Pons (tissue), 1 donor: ENCODE measurements at places on chromosomes 4 and X.

DNA sequence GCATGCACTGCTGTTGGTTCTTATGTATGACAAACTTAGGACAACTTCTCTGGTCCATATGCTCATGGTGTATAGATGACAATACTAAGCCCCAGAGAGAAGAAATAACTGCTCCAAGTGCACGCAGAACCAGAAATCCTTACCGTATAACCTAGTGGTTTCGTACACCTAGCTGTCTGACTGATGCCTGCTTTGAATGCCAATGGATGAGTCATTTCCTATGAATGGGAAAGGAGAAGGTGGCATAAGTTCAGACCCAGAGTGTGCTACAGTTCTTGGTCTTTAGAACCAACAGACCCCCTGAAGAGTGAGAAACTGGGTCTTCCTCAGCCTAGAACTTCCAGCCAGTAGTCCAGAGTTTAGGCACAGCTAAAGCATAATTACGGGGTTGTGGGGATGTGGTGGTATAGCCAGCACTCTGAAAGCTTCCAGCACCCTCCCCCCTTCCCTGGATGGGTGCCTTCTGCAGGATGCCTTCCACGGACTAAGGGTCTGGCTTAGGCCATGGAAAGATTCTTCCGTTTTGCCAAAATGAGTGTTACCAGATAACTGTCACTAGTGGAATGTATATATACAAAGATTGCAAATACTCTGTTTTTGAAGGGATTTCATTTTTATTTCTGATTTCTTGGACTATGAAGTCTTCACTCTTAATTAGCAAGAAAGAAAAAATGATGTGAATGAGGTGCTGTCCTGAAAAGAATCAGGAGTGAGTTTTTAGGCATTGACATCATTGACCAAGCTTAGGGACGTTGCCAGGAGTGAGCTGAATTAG is 84.6 kb upstream of the PACRGL start:
- DNase-seq: no peak

GRCh38 chr4:80963051-80963450 is 67.5 kb upstream of the BMP3 start:
- no peak for DNase-seq

DNA sequence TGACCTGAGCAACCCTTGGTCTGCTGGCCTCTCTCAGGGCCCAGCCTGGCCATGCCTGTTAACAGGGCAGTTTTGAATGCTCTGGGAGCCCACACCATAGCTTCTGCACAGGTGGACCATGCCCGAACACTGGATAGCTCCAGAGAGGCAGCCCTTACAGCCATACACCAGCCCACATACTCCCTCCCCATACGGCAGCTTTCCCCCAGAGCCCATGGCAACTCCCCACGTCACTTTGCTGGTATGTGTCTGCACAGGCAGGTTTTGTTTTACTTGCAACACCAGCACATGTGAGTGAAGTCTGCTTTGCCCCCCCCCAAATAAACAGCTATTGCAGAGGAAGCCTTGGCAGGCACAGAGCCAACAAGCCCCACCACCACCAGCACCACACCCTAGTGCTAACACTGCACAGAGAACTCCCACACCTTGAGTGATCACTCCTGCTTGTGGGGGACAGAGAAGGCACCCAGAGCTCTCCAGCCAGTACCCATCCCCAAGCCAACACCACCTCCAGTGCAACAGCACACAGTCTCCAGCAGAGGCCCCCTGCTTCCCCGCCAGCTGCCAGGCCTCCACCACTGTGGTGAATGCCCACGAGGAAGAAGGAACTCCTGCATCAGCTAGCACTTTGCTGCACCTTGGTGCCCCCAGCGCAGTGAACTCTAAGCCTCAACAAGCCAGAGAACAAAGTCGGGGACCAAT is 87.3 kb downstream of the STPG2 start:
- no peak for DNase-seq

GRCh38 chrX:154795016-154795415 is 10.3 kb downstream of the MPP1 start:
- DNase-seq: no peak

GRCh38 chrX:31269914-31270313 is 198.1 kb upstream of the FTHL17 start:
- DNase-seq: no peak

DNA sequence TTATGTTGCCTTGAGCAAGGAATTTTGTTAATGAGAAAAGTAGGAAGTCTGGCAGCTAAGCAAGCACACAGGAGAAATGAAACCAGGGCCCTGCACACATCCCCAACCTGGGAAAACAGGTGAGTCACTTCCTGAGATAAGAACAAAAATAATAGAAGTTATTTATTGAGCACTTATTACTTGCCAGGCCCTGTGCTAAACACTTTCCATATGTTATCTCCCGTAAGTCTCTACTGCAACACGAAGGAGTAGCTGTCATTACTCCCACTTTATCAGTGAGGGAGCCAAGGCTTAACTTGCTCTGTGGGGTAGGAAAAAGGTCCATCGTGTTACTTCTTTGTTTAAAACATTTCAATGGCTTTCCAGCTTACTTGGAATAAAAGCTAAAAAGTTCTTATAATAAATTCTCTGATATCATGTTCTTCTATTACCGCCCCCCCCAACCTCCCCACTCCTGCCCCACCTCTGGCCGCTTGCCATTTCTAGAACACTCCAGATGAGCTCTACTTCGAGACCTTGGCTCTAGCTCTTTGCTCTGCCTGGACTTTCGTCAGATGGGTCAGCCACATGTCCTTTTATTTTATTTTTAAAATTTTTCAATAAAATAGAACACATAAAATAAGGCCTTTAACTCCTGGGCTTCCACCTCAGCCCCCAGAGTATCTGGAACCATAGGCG is 36.3 kb upstream of the PLAC8 start:
- no peak for DNase-seq

DNA sequence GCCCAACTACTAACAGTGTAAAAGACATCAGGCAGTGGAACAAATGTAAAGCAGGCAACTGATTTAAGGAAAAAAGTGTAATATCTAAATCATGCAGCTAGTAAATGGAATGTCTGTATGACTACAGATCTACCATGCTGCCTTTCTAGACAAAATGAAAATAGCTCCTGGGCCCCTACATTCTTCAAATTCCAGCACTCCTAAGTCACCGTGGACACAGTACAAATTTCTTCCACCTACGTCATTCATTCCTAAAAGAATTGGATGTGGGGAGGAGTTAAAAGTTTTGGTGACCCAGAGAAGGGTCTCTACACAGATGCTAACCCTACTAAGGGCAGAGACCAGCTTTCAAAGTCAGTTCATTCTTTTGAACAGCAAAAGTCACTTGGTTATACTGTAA is 137.2 kb upstream of the ARHGEF9 start:
- DNase-seq: no peak

- DNase-seq: no peak
Measured at GRCh38 chrX:141405853-141406492, 163.7 kb upstream of the SPANXC start.

DNA sequence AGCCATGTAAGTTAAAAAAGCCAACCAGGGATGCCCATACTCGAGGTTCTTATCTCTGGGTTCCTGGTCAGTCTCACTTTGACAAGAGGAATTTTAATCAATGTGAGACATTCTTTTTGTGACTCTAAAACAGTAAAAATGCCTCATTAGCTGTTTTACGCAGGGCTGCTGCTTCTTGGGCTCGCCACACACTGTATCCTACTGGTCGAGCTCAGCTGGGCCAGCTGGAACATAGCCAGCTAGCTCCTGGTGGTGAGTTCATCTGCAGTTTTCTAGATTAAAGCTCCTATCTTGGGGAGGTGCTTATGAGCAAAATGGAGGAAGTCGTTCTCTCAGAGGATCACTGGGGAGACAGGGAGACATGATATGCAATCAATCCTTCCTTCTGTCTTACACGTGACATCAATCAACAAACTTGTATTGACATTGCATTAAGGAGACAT is 55.9 kb upstream of the LEF1 start:
- DNase-seq: no peak

- DNase-seq: no peak
Measured at GRCh38 chr4:150940123-150940522, 75.0 kb downstream of the LRBA start.

DNA sequence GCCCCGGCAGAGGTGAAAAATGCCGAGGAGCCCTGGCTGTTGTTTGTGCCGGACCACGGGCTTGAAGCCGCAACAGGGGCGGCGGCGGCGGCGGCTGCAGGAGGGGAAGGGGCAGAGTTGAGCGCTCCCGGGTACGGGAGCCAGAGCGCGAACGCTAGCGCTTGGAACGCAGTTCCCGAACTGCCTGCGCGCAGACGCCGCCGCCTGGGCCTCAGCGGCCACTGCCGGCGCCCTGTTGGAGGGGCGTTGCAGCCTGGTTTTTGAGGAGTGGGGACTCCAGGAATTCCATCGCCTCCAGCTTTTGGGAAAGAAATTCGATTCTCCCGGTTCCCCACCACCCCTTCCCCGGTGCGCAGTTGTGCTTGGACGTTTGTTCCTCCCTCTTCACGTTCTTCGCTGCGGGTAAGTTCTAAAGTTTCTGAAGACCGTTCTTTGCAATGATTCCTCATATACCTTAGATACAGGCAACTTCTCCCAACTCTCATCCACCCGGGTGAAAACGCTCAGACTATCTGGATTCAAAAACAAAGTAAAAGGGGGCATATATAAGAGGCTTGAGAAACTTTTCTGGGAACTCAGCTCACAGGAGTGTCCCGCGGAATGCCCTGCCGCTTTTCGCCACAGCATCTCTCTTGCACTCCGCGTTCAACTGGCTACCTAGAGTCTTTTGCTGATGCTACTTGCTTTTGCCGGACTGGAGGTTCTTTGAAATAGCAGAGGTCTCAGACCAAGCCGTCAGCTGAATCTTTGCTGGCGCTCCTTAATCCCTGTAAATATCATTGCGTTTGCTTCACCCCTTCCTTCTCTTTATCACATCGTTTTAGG is 1.0 kb downstream of the FAT4 start:
- DNase-seq: no peak

DNA sequence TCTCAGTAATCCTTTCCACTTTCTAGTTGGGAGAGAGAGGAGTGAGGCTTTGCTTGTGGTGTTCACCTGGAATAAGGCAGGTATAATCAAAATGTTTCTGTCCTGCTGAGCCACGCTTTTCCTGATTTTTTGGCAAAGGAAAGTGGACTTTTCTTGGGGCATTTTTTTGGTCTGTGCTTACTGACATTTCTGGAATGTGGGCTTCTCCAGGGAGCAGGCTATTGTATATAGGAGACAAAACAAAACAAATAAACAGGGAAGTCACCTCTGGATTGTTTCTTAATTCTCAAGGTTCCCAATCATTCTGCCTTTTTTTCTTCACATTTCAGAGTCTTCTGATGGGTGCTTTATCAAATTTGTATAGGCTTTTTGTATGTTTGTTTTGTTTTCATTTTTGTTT is 25.7 kb upstream of the RP2 start:
- no peak for DNase-seq

DNA sequence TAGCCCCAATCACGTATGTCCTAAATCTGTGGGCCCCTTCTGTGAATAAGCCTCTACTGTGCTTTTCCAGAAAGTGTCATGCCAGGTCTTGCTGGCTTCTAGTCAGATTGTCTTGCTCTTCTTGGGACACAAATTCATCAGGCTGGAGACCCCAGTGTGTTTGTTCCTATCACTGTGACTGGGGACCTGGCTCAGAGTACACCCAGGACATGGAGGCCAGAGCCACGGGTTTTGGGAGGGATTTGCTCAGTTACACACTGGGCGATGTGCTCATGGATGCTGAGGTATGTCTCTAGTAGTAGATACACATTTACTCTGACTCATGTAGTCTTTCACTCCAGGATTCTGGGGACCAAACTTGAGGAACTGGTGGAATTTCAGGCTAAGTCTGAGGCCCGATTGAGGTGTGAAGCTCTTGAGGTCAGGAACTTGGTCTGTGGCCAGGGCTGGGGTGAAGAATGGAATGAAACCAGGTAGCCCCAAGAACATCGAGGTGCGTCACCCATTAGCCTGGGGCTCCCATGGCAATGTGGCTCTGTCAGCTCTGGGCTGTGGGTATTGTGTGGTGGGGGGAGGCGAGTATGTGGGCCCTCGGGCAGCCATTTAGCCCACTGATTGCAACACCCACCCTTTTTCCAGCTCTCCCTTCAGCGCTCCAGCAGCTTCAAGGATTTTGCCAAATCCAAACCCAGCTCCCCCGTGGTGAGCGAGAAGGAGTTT is 7.7 kb downstream of the SASH3 start:
- DNase-seq: no peak

DNA sequence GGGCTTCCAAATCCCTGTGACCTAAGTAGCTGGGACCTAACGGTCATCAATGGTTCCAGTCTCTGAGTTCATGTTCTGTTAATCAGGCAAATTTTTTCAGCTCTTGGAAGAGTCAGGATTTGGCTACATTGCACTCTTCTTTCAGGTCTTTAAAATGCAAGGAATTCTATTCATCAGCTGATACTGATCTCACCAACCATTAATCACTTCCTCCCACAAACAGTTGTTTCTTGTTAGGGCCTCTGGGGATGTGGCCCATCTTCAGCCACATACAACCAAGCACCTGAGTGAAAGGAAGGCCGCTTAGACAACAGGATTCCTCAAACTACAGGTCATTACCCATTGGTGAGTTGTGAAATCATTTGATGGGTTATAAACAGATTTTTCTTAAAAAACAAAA is 71.7 kb downstream of the FANCB start:
- DNase-seq: no peak

DNA sequence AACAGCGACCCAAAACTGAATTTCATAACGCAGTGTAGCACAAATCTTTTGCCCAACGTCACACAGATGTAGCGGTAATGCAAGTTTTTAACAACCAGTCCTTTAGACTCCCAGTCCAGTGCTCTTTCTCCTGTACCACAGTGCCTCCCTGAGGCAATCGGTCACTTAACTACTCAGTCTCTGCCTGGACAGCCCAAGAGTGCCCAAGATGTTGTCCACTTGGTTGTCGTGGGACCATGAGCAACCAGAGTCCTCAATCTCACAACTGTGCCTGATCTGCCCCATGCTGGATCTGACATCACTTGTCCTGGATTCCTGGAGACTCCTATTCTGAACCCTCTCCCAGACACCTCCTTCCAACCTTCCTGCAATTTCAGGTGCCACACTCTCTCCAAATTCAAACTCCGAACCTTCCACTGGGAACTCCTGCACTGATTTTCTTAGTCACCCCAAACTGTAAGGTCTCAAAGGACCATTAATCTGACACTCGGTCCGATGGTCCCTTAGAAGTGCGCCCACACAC is 702 bp downstream of the MMGT1 start:
- peak; percentile 60 for DNase-seq
